ENCODE measurements at places on chromosomes 4 and X.
A peak's percentile ranks its signal among the peaks of the same experiment; 100 is the strongest.

DNA sequence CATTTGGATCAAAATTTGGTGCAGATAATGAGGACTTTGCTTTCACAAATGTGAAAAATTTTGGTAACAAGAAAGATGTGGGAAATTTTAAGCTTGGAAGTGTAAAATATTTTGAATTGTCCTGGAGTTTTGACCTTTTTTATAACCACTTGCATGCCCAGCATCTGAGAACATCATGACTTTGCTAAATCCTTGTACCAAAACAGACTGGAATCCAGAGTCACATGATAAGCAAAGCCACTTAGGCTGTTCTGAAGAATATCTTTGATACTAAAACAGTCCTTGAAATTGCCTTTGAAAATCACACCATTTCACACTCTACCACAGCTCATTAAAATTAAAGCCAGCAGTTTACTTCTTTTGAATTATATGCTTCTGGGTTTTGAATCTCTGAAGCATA is 2.5 kb upstream of the PPM1K start:
- no peak for DNase-seq

DNA sequence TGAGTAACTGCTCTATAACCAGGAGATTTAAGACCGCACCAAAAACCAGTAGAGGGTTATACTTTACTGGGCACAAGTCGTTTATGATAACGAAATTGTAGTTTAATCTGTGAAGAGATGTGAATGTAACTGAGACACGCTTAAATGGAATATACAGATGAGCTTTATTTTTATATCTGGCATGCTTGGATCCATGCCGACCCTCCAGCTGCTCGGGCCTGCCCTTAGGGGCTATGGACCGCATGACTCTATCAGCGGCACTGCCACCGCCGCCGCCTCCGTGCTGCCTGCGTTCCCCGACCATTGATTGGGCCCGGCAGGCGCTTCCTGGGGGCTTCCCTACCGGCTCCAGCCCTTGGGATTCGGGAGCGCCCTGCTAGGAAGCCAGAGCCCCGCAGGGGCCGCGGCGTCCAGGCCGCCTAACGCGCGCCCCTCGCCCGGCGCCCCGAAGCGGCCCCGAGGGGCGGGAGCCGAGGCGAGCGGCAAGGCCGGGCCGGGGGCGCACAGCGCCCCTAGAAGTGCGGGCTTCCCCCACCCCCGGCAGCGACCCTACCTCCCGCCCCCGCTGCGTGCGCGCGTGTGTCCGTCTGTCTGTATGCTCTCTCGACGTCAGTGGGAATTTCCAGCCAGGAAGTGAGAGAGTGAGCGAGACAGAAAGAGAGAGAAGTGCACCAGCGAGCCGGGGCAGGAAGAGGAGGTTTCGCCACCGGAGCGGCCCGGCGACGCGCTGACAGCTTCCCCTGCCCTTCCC is at the start of gene NFKB1:
Gene NFKB1, plus strand, starts transcription at position 664 of the 751 bp plus-strand sequence. CDS start 24,160 bp downstream, outside the sequence.
- peak; percentile 74 for DNase-seq

DNA sequence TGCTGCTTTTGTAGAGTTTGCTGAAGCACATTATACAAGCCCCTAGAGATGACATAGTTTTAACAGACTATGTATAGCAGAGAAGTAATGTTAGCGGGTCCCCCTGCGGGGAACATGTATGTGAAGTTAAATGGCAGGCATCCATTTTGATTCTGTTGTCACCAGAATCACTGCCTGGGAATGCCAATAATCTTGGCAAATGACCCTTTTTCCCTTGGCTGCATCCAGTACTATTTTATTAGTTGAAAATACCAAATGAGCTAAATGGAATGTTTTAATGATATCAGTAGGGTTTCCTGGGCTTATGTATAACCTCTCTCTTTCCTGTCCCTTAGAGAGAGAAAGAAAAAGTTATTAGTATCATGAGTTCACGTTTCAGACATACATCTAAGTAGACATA is 93.6 kb downstream of the LIMCH1 start:
- no peak for DNase-seq

- no peak for DNase-seq
Measured at GRCh38 chrX:71103110-71103983, 3.2 kb downstream of the CXorf65 start.

GRCh38 chr4:1502976-1503375 is 96.7 kb upstream of the NKX1-1 start:
- no peak for DNase-seq

All from GM12864 (cell line).